Stomach (tissue), 19 donors: ENCODE measurements at places on chromosomes 6 and 20. TPM values are rescaled to one million over a fixed set of nuclear protein-coding genes. Genes with fewer than 3 reads are reported as not detected.

GRCh38 chr20:59752101-59752586 is 147.8 kb downstream of the PHACTR3 start:
- DNase-seq = peak; percentile 59

DNA sequence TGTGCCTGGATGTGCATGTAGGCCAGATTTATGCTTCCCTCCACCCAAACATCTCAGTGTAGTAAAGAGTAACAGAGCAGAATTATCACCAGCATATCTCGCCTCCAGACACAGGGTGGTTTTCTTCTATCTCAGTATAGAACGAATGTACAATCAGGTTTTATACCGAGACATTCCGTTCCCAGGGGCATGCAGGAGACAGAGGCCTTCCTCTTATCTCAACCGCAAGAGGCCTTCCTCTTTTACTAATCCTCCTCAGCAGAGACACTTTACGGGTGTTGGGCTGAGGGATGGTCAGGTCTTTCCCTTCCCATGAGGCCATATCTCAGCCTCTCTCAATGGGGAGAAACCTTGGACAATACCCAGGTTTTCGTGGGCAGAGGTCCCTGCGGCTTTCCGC is 36.4 kb upstream of the MC3R start:
- no peak for DNase-seq

- no peak for DNase-seq
These were observed 20.1 kb upstream of the PBOV1 start for GRCh38 chr6:138238368-138238767.

The PROKR2 gene
- total RNA-seq = not detected

- DNase-seq = no peak
These were observed 20.2 kb downstream of the DDO start for GRCh38 chr6:110395221-110395620.

GRCh38 chr6:161195386-161195785 is 78.5 kb downstream of the AGPAT4 start:
- DNase-seq = no peak

GRCh38 chr6:34518669-34519365 is 37.3 kb downstream of the SPDEF start:
- DNase-seq = peak; percentile 1

The PRPH2 gene
- 1.2 TPM for total RNA-seq

The HLA-DRB5 gene
- total RNA-seq = 12.5 TPM

DNA sequence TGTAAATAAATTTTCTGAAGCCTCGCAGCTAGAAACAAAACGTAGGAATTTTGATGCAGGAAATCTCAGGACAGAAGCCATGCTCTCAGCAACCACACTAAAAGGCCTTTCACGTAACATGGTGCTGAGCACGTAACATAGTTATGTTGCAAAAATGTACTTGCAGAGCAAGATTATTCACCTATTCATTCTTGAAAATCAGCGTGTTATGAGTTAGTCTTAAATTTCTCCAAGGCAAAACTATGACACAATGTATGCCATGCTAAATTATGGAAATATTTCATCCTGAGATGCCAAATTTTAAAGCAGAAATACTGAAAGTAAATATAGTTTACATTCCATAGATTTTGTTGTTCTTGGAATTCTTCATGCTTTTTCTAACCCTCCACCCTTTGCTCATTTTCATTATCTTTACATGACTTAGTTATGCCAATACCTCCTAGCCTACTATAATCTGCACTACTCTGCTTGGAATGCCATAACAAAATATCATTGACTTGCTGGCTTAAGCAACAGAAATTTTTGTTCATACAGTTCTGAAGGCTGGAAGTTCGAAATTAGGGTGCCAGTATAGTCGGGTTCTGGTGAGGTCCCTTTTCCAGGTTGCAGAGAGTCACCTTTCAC is 179.8 kb upstream of the BMP5 start:
- DNase-seq = no peak

DNA sequence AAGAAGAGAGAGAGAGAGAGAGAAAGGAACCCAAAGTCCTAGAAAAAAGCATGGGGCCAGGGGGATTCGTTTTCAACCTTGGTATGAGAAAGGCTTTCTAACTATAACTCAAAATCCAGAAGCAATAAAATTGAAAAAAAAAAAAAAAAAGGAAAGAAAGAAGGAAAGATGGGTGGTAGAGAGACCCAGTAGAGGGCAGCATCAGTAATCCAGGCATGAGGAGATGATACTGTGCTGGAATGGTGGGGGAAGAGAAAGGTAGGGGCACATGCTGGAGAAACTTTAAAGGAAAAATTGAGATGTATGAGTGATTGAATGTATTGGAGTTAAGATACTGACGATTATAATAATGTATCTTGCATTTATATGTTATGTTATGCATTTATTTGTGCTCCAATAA is 1040.7 kb upstream of the FLRT3 start:
- no peak for DNase-seq

The MYLK4 gene
- 1.3 TPM for total RNA-seq

The GUCA1A gene
- total RNA-seq = not detected
